Stimulated activated CD4-positive, alpha-beta T cell treated with anti-CD3 and anti-CD28 coated beads, Interleukin-15, amount 100 ng/mL, for 48 hours (primary cell): ENCODE measurements at places on chromosomes 4 and X.

GRCh38 chr4:26763648-26764047 is 97.0 kb upstream of the STIM2 start:
- no peak for DNase-seq

DNA sequence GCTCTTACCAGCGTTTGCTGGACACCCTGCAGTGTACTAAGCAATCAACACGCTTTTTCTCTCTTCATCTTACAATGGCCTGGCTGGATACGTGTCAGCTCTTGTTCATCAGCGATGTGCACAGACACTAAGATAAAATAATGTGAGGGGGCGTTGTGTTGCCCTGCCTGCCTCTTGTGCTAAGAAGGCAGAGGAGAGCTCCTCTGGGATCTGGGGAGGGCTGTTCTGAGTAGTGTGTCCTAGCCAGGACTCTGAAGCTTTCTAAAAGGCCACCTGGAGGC is 49.7 kb downstream of the NELFA start:
- DNase-seq: no peak

GRCh38 chr4:2937146-2937857 is 25.9 kb downstream of the NOP14 start:
- no peak for DNase-seq

GRCh38 chr4:168408620-168409019 is 71.7 kb downstream of the DDX60L start:
- no peak for DNase-seq

DNA sequence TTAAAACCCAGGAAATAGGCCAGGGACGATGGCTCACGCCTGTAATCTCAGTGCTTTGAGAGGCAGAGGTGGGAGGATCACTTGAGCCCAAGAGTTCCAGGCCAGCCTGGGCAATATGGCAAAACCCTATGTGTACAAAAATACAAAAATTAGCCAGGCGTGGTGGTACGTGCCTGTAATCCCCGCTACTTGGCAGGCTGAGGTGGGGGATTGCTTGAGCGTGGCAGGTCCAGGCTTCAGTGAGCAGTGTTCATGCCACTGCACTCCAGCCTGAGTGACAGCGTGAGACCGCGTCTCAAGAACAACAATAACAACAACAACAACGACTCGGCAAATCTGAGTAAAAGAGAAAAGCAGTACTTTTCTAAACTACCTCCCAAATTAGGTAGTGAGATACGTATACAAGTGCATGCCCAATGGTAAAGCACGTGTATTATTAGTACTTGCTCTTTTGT is 13.0 kb upstream of the NDUFC1 start:
- DNase-seq: no peak

- DNase-seq: no peak
These were observed 189.2 kb downstream of the GPM6A start for GRCh38 chr4:175622887-175623286.

DNA sequence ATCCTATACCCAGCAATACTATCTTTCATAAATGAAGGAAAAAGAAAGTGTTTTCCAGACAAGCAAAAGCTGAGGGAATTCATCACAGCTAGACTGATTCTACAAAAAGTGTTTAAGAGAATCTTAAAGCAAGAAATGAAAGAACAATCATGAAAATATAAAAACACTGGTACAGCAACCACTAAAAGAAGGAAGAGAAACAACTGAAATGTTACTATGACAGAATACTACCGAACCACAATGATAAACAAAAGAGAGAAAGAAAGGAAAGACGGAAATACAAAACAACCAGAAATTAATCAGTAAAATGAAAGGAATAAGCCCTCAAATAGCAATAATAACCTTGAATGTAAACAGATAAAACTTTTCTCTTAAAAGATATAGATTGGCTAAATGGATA is 110.8 kb upstream of the AFF2 start:
- DNase-seq: no peak

DNA sequence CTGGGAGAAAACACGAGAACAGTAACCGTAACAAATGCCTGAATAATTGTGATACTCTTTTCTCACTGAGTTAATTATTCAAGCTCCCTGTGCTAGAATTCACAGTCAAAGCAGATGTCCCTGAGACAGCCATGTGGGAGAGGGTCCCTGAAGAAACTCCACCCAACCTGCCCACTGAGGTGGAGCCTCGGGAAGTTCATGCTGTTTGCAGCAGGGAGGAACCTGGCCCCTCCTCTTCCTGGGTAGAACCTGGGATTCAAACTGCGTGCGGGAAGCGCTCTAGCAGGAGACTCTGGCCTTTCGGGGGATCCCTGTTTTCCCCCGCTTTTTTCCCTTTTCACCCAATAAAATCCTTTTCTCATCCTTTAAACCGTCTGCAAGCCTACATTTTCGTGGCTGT is 20.2 kb upstream of the RHOH start:
- DNase-seq: no peak

DNA sequence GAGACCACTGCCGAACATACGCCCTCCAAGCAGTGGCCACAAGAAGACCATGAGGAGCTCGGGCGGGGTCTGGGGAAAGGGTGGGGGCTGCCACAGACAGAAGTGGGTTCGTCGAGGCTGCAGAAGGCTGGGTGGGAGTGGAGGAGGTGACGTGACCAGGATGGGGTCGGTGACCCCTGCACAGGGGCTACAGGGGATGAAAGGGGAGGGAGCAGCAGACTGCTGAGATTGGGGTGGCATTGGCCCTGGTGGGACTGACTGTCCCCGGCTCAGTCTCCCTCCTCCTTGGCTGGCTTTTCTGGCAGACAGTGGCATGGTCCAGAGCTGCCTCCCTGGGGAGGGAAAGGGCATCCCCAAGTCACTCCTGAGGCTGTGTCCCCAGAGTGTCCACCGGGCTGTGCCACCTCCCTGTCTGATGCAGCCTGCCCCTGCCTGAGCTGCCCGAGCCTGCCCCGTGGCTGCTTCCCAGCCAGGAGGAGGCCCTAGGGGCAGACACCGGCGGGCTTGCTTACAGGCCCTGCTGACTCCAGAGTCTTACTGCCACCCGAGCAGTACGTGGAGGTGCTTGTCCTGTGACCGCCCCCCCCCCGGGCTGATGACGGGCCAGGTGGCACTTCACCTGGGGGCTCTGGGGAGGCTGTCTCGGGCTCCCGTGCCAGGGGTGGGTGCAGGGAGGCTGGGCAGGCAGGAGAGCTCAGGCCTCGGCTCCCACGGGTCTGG is 7.2 kb downstream of the SH3BP2 start:
- no peak for DNase-seq

DNA sequence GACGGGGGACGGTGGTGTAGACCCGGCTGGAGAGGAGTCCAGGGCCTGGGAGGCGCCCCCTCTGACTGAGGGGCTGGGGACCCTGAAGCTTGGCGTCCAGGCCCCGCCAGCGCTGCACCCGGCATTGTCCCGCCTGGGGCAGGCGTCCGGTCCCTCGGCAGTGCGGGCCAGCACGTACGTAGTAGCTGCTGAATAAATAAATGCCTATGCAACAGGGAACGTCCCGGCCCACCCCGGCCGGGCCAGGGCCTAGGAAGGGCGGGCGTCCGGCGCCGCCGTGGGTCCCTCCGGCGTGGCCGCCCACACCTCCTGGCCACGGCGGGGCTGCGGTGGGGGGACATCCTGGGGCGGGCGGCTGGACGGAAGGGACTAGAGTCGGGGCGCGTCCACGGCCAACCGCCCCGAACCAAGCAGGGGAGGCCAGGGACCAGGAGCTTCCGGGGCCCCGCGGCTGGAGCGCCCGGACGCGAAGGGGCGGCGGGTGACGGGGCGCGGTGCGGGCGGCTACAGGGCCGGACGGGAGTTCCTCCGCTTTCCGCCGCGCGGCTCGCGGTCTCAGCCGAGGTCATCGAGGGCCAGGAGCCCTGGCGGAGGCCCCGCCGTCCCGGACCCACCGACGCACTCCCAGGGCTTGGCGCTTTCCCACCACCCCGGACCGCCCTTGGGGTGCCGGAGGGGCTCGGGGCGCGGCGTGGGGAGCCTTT is 886 bp upstream of the WWC2 start:
- DNase-seq: no peak
